T-helper 2 cell (primary cell): ENCODE measurements at places on chromosomes 16 and 17.

DNA sequence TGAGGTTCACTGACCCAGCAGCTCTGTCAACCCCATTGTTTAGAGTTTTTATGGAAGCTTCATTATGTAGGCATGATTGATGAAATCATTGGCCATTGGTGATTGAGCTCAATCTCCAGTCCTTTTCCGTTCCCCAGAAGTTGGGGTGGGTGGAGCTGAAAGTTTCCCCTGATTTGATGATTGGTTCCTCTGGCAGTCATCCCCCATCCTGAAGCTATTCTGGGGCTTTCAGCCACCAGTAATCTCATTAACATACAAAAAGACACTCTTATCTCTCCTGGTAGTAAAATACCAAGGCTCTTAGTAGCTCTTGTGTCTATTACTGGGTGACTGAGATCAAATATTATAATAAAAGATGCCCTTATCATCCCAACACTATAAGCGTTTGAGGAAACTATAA is 67.1 kb downstream of the TANC2 start:
- DNase-seq = no peak

DNA sequence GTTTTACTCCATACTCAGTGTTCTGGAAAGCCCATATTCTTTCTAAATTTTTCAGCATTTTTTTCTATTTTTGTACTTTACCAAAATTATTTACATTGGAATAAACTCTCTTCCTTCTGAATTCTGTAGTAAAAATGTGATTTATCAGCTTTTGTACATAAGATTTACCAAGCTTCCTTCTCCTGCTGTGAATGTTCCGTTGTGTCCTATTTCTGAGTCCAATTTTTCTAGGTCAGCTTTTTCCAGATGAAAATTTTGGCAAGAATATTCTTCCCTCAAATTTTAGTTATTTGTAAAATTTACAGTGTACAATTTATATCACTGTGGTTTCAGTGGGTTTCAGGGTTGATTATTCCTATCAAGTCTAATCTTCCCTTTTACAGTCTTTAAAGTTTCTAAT is 27.5 kb downstream of the ASPA start:
- no peak for DNase-seq

GRCh38 chr16:19994466-19995170 is 79.1 kb downstream of the GPR139 start:
- no peak for DNase-seq

DNA sequence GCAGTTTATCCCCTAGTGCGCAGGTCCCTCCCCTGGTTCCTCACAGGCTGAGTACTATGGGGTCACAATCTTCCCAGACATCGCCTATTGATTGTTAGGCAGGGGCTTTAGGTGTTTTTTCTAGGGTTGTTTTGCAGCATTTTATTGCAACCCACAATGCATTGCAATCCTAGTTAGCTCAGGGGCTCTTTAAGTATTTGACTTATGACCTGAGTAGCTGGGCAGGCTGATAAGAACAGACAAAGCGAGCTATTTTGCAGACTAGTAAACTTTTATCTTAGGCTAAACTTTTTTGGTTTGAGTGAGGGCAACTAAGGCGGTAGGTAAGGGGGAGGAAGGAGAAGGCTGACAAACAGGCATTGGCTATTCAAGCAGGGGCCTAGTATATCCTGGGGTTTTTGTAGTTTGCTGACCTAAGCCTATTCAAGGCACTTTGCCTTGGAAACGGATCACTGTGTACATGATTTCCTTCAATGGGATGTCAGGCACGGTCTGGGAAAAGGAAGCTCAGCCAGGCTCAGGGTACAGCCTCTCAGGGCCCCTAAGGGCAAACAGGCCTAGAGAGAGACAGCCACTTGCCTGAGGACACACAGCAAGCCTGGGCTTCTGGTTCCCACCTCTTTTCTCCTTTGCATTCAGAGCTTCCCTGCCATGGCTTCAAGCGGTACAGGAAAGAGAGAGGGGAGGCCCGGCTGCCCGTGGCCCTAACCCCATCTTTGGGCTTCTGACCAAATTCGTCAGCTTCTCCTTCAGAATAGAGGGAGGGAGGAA is 6.4 kb downstream of the DRC7 start:
- DNase-seq = no peak

- no peak for DNase-seq
These were observed 151.0 kb upstream of the RBL2 start for GRCh38 chr16:53282975-53283946.
